Islet precursor cell (in vitro differentiated cells): ENCODE measurements at places on chromosomes 4 and X.

DNA sequence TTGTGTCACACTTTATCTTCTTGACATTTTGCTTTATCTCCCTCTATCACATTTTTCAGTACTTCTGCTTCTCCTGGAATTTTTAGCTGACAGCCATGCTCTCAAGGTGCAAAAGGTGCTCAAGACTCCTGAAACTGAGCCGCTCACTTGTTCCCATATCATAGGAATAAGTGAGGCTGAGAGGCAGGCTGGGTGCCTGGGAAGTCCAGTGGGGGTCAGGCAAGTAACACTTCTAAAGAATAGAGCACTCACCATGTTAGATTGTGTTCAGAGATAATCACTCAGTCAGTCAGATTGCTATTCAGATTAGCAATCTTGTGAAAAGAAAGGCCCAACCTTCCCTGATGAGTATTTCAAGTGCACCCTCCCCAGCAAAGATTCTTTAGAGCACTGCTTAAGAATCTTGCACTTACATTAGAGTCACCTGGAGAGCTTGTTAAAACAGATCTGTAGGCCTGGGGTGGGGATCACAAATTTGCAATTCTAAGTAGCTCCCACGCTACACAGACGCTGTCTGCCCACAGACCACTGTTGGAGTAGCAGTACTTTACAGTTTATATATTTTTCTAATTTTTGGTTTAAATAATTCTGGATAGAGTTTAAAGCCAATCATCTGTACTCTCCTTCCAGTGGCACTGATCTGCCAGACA, 23.1 kb upstream of the LRAT start:
- DNase-seq = peak; percentile 63

DNA sequence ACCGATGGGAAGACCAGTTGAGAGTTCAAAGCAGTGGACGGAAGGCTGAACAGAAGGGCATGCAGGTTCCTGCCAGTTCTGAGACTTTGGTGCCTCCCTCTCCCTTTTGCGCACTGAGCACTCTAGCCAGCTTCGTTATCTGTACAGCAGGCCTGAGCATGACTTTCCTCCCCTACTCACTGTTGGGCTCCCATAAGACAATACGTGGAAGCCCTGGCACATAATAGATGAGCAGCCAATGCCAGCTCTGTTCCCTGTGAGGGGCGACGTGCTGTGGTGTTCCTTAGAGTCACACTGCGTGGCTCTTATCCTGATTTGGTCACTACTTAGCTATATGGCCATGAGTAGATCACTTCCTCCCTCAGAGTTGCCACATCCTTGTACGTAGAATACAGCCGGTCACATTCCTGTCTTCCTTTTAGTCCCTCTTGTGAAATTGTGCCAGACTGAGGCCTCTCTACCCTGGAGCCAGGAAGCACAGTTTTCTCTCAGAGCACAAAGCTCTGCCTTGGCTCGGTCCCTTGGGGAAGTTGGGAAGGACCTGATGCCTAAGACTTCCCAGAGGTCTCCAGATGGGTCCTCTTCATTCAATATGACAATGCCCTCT, 160.4 kb upstream of the MAMLD1 start:
- peak; percentile 22 for DNase-seq

DNA sequence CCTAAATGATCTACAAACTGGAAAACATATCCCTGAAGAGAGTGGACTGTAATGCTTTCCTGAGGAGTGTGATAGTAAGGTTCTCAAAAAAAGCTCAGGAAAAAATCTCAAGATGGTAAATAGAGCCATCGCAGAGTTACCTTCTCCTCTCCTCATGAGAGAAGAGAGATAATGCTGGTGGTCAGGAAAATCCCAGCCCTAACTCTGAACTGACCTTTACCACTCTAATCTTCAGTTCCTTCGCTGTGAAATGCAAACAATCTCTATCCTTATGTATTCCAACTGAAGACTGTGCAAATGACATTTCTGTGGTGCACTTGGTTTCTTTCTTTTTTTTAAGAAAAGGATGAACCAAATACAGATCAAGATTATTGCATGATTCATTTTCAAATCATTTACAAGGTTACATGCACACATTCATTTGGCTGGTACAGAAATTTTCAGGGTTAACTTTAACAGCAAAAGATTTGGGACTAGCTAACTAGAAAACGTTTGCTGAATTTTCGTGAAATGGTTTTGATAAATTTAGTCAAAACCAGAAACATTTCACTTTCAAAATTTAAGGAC, 8.3 kb downstream of the PPM1K start:
- no peak for DNase-seq

DNA sequence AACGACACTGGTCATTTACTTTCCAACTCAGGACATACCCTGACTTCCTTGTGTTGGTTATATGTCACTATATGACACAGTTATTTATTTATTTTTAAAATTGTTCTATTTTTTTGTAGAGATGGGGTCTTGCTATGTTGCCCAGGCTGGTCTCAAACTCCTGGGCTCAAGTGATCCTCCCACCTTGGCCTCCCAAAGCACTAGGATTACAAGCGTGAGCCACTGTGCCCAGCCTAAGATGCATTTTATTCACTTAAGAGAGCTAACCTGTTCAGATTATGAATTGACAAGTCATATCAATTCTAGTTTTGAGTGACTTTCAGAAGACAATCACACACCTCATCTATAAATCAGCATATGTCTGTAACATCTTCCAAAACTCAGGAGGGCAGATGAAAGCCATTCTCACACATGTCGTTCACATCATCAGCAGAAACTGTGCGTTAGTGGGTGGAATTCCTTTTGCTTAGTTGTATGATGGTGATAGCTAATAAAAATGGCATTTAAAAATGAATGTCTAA, 9.4 kb upstream of the RHOH start:
- no peak for DNase-seq

DNA sequence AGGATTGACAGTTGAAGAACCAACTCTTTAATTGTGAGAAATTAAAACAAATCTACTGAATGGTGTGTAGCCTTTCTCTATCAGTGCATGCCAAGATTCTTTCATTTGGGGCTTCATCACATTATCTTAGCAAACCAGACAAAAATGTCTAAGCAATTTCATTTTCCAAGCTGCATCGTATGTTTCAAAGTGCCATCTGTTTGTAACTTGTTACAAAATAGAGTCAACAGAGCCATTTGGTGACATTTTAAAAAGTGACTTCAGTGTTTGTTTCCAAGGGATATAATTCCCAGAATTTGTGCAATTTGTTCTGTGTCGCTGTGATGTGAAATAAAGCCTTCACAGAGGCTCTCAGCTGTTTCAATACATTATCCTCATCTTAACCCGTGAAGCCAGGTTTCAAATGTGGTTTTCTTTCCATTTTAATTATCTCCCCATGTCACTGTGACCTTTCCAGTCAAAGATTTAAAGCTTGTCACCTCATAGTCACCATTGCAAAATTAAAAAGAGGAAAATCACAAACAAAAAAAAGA, 46.0 kb upstream of the C1QTNF7 start:
- no peak for DNase-seq

DNA sequence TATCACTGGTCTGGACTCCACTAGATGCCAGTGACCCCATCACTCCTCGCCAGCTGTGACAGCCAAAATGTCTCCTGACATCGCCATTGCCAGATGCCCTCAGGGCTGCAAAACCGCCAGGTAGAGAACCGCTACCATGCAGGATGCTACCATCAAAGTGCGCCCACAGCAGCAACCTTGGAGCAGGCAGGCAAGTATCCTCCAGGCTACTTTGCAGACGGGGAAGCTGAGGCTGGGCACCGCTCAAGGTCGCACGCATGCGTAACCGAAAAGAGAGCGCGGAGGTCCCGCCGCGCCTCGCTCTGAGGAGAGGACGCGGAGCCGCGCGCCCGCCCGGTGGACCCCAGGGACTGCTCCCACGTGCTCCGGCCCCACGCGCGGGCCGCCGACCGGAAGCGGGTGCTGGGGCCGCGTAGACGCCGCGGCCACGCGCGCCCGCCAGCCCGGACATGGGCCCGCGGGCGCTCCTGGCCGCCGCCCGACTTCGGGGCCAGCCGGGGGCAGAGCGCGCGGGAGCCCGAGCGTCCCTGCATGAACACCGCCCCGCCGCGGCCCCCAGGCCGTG, at the start of gene STS:
Gene STS (plus strand): TSS at position 300 of the 565 bp plus-strand sequence. CDS start 105,488 bp downstream, outside the sequence.
- DNase-seq = peak; percentile 60

DNA sequence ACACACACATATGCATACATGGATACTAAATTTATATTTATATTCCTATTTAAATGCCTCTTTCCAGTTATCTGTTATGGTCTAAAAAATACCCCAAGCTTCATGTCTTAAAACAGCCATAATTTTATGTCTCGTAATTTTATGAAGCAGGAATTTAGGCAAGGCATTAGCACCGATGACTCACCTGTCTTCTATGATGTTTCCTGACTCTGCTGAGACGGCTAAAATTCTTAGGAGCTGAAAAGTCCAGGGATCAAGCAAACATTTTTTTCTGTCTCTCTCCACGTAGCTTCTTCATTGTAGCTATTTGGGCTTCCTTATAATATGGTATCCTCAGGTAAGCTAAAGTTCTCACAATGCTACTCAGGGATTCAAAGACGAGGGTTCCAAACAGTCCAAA, 930.3 kb downstream of the STIM2 start:
- DNase-seq = no peak

DNA sequence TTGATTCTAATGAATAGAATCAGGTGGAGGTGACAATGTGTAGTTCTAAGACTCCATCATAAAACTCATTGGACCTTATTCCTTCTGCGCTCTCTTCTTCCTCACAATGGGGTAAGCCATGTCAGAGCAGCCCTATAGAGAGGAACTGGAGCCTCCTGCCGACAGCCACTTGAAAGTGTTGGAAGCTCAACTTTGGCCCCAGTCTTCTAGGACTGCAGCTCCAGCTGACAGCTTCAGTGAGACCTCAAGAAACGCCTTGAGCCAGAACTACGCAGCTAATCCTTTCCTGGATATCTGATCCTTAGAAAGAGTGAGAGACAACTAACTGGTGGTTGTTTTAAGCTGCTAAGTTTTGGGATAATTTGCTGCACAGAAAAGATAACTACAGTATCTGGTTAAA, 22.1 kb upstream of the ADH7 start:
- no peak for DNase-seq

GRCh38 chrX:53133400-53133799, 39.5 kb downstream of the KANTR start:
- no peak for DNase-seq

GRCh38 chr4:113603911-113604310, 157.6 kb downstream of the CAMK2D start:
- DNase-seq = no peak

DNA sequence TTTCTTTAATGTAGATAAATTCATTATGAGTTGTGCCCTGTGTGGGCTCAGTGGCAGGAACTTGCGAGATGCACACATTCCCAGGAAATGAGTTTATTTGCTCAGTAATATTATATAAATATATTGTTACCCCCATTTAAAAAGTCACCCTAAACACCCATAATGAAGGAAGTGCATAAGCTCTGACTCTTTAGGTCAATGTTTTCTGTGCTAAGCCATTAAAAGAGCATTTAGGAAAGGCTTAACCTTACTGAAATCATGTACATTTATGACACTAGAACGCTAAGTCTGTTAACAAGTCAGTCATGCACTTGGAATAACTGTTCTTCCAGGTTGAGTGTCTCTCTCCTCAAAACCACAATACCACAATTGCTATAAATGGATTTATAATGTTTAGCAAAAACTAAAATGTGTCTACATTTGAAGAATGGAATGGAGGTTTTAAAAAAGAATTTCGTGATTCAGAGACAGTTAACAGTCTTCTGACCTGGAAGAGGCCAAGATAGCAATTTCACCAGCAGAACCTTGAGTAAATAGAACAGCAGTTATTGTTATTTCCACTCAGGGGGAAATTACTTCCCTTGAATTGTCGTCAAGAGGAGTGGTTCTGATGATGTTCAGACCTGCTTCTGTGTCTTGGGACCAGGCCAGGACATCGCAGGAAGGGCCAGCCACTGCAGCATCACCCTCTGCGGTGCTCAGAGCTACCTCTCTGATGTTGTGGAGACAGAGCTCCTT, 91.1 kb upstream of the VEGFC start:
- no peak for DNase-seq

DNA sequence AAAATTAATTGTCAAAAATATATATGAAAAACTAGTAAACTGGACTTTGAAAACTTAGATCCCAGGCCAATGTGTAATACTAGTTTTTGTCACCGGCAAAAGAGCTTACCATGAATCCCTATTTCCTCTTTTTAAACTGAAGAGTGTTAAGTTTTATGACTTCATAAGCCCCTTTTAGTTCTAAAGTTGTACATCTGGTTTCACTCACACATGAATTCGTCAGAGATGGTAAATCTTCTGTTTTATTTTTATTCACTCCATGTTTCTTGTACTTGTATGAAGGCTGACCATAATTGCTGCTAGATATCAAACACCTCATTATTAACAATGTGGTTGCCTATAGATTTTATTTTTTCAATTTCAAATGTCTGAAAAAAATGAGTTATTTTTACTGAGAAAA, 827.9 kb downstream of the PCDH7 start:
- no peak for DNase-seq

- DNase-seq = no peak
Measured at GRCh38 chr4:183197140-183197539, 98.1 kb downstream of the WWC2 start.

DNA sequence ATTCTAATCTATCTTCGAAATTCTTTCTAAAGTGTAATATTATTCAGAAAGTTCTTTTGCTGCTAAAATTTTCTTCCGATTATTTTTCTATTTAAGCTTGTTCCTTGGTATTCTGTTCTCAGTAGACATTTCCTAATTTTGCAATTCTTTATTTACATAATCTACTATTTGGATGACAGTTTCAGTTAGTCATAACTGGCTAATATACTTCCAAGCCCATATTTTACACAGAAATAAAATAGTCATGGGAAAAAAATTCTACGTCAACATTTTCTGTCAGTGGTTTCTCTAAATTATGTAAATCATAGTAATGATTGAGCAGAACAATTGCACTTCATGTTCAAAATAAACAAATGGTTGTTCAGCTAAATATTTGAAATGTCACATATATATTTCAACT, 178.0 kb upstream of the ANKRD50 start:
- no peak for DNase-seq

GRCh38 chrX:11530621-11531020, 135.1 kb downstream of the ARHGAP6 start:
- DNase-seq = no peak

DNA sequence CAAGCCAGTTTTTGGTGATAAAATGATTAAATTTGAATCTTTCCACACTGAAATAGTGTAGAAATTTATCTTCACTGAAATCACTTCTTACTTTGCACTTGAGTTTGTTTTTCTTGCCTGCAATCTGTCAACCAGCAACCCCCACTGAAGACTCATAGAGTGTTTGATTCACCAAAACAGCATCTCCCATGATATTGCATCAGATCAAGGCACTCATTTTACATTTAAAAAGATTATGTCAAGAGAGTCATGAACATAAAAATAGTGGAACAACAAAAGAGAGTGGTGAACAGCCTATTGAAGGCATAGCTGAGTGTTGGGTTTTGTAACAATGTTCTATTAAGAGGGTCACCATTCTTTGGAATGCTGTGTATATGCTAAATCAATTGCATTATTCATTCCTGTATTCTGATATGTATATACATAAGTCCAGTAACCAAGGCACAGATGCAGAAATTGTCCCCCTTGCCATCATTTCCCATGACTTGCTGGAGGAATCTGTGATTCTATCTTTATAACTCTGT, 1934.9 kb downstream of the ARAP2 start:
- no peak for DNase-seq

GRCh38 chrX:2701600-2701999, 10.5 kb downstream of the CD99 start:
- DNase-seq = no peak

GRCh38 chr4:52914051-52914605, 52.0 kb downstream of the RASL11B start:
- DNase-seq = no peak
